ENCODE measurements at places on chromosomes 6 and 20.

GRCh38 chr6:113377362-113377942 is 479.7 kb upstream of the MARCKS start:
- no peak for DNase-seq

GRCh38 chr6:146902846-146903245 is 301.4 kb upstream of the STXBP5 start:
- DNase-seq = peak; percentile 17

- no peak for DNase-seq
Measured at GRCh38 chr6:960356-960755, 267.4 kb upstream of the EXOC2 start.

DNA sequence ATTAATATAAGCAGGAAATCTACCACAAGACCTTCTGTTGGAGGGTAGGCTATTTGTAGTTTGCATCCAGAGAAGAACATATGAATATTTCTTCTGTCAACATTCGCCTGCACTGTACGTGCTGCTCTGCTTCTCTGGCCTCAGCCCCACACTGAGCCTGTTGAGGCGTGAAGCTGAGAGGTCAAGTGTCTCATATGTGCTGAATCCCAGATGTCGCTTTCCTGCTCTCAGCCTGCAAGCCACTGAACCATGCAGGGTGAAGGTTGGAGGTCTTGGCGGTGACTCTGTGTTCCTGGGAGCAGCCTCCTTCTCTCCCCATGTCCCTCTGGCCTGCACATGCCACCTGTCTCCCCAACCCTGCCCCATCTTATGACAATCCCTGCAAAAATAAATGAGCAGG is 83.6 kb downstream of the TMEM170B start:
- DNase-seq = no peak

DNA sequence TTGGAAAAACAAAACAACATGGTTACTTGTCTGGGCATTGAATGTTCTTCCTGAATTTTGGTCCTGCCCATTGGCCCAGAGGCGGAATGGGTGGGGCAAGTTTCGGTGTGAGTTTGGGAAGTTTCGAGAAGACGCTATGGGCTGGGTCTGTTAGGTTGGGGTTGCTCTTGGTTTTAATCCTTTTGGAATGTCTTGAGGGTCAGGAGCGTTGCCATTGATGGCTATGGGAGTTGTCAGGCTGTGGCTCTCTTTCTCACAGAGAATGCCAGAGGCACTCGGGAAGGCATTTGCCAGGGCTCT is 135.0 kb downstream of the LRRC1 start:
- no peak for DNase-seq

DNA sequence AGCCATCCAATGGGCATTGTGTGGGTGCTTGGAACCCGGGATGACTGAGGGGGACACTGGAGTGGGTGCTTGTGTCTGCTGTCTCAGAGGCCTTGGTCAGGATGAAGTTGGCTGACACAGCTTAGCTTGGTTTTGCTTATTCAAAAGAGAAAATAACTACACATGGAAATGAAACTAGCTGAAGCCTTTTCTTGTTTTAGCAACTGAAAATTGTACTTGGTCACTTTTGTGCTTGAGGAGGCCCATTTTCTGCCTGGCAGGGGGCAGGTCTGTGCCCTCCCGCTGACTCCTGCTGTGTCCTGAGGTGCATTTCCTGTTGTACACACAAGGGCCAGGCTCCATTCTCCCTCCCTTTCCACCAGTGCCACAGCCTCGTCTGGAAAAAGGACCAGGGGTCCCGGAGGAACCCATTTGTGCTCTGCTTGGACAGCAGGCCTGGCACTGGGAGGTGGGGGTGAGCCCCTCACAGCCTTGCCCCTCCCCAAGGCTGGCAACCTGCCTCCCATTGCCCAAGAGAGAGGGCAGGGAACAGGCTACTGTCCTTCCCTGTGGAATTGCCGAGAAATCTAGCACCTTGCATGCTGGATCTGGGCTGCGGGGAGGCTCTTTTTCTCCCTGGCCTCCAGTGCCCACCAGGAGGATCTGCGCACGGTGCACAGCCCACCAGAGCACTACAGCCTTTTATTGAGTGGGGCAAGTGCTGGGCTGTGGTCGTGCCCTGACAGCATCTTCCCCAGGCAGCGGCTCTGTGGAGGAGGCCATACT is 49.4 kb downstream of the PYGB start:
- no peak for DNase-seq

GRCh38 chr6:119230160-119230559 is 119.4 kb downstream of the MAN1A1 start:
- no peak for DNase-seq

DNA sequence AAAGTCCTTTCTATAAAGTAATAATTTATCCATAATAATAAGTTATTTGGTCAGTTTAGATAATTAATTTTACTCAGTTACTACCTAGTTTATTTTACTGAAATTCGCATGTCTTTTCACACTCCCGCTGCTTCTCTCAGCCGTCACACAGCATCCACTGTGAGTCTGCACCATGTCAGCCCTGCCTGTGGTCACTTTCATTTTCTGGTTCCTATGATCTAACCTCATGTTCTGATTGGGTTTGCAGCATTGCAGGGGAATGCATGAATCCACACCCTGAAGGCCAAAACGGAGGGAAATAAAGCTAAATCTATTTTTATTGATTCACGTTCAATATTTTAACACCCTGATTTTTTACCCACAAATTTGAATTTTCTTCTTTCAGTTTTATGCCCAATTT is 47.4 kb downstream of the PDE10A start:
- peak; percentile 7 for DNase-seq

DNA sequence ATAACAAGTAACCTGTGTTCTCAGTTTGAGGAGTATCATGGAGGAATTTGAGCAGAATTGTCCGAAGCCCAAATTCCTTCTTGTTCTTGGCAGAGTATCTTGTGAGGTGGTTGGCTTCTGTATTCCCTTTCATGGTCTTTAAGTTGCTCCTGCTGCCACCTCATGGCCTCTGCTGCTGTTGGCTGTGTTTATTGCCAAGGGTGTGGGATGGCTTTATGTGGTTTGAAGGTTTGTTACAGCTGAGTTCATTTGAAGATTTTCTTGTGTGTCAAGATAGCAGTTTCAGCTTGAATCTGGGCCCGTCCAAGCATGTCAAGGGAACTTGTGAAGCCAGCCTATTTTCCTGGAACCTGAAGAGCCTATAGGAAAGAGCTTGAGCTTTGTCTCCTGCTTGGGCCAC is 20.2 kb upstream of the TTK start:
- no peak for DNase-seq

- no peak for DNase-seq
Measured at GRCh38 chr20:58256307-58256706, 27.9 kb upstream of the ANKRD60 start.

- peak; percentile 77 for DNase-seq
Measured at GRCh38 chr20:60046011-60046413, 87.8 kb downstream of the CDH26 start.

DNA sequence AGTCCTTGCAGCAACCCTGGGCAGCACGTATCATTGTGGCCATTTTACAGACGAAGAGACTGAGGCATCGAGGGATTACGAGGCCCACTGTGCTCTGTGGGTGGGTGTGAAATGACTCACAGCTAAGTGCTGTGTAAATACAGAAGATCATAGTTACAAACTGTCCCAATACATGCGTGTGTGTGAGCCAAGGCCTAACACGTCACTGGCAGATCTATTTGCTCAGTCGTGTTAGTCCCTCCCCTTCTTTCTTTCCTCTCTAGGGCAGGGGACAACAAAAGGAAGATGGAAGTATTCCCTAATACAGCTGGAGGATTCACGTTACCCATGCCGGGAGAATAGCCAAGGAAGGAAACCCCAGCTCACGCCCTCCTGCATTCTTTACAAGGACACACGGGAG is 175.9 kb downstream of the CDC5L start:
- DNase-seq = peak; percentile 17

GRCh38 chr6:89387516-89388201 is 24.4 kb downstream of the RRAGD start:
- DNase-seq = peak; percentile 16

- no peak for DNase-seq
Measured at GRCh38 chr20:56207656-56208055, 40.9 kb upstream of the MC3R start.

DNA sequence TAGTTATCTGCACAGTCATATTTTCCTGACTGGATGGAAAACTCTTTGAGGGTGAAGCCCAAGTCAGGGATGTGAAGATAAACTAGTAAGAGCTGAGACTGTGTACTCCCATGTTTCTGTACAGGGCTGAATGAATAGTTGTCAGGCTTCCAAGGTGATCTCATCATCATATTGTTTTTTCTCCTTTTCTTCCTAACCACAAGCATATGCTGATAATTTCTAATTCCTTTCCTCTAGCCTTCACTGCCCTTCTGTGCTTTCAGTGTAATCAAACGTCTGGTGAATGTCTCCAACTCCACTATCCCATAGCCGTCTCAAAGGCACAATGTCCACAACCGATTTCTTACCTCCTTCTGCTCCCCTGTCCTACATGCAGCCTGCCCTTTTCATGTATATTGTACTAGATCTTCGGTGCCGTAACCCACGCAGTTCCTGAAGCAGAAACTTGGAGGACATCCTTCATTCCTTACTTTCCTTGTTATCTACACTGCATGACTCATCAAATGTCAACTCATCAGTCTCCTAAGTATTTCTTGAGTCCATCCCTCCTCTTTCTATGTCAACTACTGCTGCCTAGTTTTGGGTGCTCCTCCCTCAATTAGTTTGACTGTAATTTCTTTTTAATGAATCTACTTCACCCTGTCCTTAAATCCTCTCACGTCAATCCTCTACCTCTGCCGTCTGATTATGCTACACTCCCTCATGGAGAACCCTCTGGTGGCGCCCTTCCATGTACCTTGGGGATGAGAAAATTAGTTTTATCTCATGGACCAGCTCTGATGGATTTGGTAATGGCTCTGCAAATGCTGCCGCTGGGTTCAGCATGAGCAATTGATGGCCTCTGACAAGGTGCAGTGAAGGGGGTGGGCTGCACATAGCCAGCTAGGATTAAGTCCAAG is 21.9 kb downstream of the NCOA7 start:
- DNase-seq = peak; percentile 96

- DNase-seq = no peak
Measured at GRCh38 chr20:36299459-36299858, 6.7 kb upstream of the DLGAP4 start.

DNA sequence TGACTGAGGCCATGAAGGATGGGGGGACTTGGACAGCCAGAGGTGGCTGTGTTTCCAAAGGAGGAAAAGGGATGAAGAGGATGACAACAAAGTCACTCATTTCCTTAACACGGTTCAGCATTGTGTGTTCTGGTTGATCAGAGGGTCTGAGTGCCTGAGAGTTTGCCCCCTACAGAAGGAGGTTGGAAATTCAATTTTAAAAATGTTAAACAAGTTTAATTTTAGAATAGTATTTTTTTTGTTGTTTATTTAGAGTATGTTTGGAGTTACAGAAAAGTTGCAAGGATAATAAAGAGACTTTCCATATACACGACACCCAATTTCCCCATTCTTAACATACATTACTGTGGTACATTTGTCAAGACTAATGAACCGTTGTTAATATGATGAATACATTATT is 10.3 kb upstream of the VAPB start:
- DNase-seq = no peak

- no peak for DNase-seq
Measured at GRCh38 chr6:129776542-129777330, 66.8 kb upstream of the ARHGAP18 start.

DNA sequence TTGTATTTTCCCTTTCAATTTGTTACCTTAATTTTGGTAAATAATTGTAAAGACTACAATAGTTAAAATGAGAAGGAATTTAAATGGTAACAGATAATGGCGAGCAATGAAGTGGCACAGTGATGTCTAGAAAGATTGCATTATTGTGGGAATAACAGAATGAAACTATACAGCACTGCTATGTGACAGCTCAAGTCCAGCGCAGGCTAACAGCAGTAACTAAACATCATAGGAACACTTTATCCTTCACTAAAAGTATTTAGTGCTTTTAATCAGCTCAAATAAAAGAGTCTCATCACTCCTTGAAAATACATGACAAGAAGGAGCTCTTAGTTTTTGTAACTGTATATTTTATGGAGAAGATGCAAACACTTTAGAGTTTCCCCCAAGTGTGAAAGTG is 190.8 kb downstream of the TENT5A start:
- DNase-seq = no peak

GRCh38 chr6:125991653-125992052 is 5.3 kb downstream of the TRMT11 start:
- DNase-seq = no peak

GRCh38 chr6:38637756-38638155 is 2.0 kb downstream of the BTBD9 start:
- DNase-seq = no peak

GRCh38 chr6:35048031-35048613 is 93.0 kb downstream of the TCP11 start:
- DNase-seq = peak; percentile 61

DNA sequence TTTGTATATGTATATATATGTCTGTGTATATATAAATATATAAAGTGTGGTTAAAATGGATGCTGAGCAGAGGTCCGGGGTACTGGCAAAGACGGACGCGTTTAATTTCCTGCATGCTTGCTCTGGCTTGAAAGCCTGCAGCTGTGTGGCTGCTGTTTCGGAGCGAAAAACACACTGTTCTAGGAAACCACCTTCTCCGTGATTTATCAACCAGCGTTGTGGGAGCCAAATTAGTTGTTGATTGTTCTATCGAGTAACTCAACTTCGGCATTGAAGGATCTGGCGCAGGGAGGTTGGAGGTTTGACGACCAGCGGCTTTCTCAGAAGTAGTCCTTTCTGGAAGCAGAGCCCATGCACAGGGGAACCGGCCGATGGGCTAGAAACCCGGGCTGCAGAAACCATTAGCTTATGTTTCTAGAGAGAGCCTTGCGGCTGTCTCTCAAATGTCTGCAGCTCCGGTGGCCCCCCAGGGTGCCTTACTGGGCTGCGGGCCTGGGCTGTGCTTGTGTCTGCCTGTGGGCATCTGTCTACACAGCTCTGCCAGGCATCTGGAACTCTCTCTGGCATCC is 81.8 kb downstream of the EDN3 start:
- no peak for DNase-seq

DNA sequence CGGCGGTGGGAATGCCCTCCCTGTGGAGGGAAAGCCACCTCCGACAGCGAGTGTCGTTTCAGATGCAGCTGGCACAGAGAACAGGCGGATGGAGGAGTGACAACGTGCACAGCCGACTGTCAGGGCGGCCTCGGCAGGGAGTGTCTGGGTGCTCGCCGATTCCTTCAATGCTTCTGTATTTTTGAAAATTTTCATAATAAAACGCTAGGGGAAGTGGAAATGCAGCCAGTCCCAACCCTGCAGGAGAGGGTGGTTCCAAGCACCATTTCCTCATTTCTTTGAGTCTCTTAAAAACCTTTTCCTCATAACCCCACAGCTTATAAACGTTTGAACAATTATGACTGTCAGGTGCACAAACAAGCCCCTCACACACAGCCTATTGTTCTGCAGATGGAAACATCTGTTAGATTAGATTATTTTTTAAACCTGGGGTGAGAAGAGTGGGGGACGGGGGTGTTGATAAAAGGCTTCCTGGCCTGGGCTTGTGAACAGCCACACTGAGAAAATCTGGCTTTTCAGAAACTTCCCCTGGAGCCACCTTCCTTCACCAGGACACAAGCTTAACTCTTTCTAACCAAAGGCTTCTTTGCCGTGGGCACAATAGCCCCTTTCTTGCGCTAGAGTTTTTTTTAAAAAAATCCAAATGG is 228.9 kb downstream of the ANKRD60 start:
- no peak for DNase-seq
